Aorta (tissue), 5 donors: ENCODE measurements at places on chromosomes 5 and 9. TPM values are rescaled to one million over a fixed set of nuclear protein-coding genes. Genes with fewer than 3 reads are reported as not detected.
A peak's percentile ranks its signal among the peaks of the same experiment; 100 is the strongest.

The TAS2R1 gene
- not detected for total RNA-seq

The TRIM41 gene
- total RNA-seq: 21.4 TPM

The ZNF346 gene
- total RNA-seq: 25.7 TPM

The PCDHA1 gene
- total RNA-seq: not detected

DNA sequence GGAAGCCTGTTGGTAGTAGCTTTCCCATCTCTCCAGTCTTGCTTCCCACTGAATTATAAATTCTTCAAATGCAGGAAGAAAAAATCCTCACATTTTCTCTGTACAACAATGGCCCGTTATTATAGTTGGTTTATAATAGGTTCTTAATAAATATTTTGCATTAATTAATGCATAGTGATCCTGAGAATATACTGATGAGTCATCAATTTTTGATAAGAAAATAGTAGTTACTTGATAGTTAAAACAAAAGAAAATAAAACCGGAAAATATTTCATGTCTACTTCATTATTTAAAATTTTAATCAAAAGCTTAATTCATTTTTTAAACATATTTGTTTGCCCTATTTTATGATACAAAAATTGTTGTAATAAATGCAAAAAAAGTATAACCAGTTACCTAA is 762.6 kb downstream of the BRINP1 start:
- no peaks in the 10 kb centered on the region for H3K27me3 ChIP-seq
- no peak for DNase-seq
- no peak overlapping the region for H3K4me3 ChIP-seq
- no peak overlapping the region for H3K27ac ChIP-seq
- H3K4me1 ChIP-seq: no peaks in the 10 kb centered on the region
- no peaks in the 10 kb centered on the region for H3K36me3 ChIP-seq

DNA sequence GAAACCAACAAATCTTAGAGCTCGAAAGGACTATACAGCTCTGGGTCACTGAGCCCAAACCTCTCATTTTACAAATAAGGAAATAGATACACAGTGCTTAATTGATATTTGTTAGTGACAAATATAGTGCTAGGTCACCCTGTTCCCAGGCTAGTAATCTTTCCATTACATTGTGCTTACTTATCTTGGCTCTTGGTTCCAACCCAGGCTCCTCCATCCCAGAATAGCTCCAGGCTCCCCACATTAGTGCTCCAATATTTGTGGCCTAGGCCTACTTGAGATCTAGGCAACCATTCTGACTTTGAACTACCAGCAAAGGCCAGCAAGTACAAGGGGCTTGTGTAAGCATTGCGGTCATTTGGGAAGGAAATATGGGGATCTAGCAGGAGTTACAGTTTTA is 21.7 kb upstream of the SUB1 start:
- H3K27ac ChIP-seq: no peak overlapping the region
- H3K36me3 ChIP-seq: no peaks in the 10 kb centered on the region
- H3K4me1 ChIP-seq: peaks cover 6% of the 10 kb centered on the region
- DNase-seq: no peak

DNA sequence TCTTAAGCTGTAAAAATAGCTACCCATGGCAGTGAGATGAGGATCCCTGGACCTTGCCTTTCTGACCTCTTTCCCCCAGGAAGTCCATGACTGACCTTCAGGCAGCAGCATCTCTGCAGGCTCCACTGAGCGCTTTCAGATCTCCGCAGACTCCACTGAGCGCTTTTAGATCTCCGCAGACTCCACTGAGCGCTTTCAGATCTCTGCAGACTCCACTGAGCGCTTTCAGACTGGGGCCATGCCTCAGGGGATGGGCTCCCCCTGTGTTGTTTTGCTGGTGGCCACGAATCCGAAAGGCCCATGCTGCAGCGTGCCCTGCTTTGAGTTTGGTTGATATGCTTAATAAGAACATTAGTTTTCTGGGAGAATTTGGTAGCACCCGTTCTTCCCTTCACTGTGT is 254.2 kb downstream of the FANCC start:
- peak; percentile 51 for DNase-seq
- peak overlapping the region; percentile 20 for H3K27ac ChIP-seq

GRCh38 chr5:152534641-152535040 is 129.6 kb upstream of the NMUR2 start:
- no peak overlapping the region for H3K27ac ChIP-seq
- H3K4me3 ChIP-seq: no peak overlapping the region
- no peaks in the 10 kb centered on the region for H3K27me3 ChIP-seq
- DNase-seq: no peak
- no peaks in the 10 kb centered on the region for H3K36me3 ChIP-seq
- no peaks in the 10 kb centered on the region for H3K4me1 ChIP-seq

GRCh38 chr9:113658545-113658895 is 195.0 kb downstream of the RGS3 start:
- no peaks in the 10 kb centered on the region for H3K27me3 ChIP-seq
- no peak for DNase-seq
- no peak overlapping the region for H3K27ac ChIP-seq
- no peaks in the 10 kb centered on the region for H3K36me3 ChIP-seq
- no peaks in the 10 kb centered on the region for H3K4me1 ChIP-seq
- H3K4me3 ChIP-seq: no peak overlapping the region

DNA sequence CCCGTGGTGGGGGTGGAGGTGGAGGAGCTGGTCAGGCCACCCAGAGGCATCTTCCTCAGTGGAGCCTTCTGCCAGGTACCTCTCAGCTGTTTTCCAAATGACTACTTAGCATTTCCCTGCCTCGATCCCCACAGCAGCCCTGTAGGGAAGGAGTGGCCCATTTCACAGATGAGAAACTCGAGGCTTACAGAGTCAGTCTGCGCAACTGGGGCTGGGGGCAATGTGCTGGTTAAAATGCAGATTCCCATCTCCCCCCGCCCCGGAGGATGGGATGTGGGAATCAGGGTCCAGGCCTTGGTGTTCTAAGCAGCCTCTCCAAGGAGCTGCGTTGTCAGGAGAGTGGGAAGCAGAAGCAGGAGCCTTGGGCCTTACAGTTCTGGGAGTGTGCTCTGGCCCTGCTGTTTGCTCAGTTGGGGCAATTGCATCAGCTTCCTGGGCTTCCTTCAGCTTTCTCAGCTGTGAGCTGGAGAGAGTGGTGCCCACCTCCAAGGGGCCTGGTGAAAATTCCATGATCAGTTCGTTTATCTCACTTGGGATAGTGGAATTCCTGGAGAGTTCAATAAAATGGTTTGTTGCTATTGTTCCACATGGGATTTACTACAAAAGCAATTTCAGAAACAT is 19.4 kb downstream of the ERGIC1 start:
- H3K27ac ChIP-seq: no peak overlapping the region
- H3K4me1 ChIP-seq: no peaks in the 10 kb centered on the region
- H3K27me3 ChIP-seq: no peaks in the 10 kb centered on the region
- H3K36me3 ChIP-seq: no peaks in the 10 kb centered on the region
- no peak for DNase-seq

- no peaks in the 10 kb centered on the region for H3K36me3 ChIP-seq
- no peaks in the 10 kb centered on the region for H3K27me3 ChIP-seq
- H3K4me3 ChIP-seq: no peak overlapping the region
Measured at GRCh38 chr9:108150736-108151586, 661.4 kb upstream of the KLF4 start.

DNA sequence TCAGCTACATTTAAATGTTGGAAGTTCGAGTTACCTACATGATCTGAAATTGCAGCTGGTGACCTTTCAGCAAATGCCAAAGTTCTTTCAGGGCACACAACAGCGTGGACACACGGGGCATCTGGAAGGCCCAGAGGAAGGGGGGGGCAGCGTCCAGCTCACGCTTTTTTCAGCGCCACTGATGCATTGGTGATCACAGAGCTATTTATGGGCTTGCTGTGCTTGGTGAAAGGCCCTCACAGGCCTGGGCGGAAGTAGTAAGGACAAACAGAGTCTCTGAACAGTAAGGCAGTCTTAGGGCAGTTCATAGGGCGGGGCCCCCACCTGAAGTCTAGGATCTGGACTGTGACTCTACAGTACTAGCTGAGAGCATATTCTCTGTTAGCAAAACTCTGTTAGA is 6.6 kb upstream of the FBP2 start:
- H3K27ac ChIP-seq: no peak overlapping the region
- DNase-seq: no peak
- no peaks in the 10 kb centered on the region for H3K27me3 ChIP-seq
- no peaks in the 10 kb centered on the region for H3K36me3 ChIP-seq

DNA sequence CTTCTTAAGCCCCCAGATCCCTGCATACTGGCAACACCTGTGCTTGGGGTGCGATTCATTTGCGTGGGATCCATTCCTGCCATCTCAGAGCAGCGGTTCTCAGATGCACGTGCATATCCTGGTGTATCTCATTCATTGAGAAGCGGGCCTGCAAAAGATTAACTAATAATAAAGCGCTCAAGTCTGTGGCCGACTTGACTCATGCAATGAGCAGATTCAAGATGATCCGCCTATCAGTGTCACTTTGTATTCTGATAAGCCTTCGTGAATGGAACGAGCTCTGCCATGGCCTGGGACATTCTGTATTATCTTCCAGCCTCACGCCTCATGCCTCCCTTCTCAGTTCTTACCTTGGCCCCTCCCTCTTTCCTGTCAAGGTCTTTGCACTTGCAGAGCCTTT is 22.3 kb downstream of the C1QTNF2 start:
- no peaks in the 10 kb centered on the region for H3K36me3 ChIP-seq
- no peaks in the 10 kb centered on the region for H3K4me1 ChIP-seq
- DNase-seq: no peak
- no peak overlapping the region for H3K27ac ChIP-seq
- H3K27me3 ChIP-seq: no peaks in the 10 kb centered on the region

DNA sequence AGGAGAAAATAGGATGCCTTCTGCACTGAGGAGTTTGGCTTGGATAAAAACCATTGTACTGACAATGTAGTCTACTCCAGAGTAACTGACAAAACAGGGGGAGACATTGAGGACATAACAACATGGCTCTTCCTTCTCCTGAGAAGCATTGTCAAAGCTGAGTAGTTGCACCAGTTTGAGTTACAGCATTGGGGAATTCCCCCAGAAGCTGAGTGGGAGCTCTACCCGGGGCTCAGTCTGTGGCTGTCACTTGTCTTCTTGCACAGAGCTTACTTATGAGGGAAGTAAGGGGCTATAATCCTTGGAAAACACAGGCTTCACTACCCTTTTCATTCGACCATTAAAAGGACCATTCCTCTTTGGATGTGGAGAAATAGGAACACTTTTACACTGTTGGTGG is 21.2 kb downstream of the HSPB3 start:
- no peak overlapping the region for H3K27ac ChIP-seq
- H3K4me3 ChIP-seq: no peak overlapping the region
- no peaks in the 10 kb centered on the region for H3K4me1 ChIP-seq
- no peaks in the 10 kb centered on the region for H3K27me3 ChIP-seq
- H3K36me3 ChIP-seq: no peaks in the 10 kb centered on the region

GRCh38 chr5:175867587-175868347 is 3.6 kb upstream of the CPLX2 start:
- DNase-seq: no peak
- no peaks in the 10 kb centered on the region for H3K4me1 ChIP-seq
- no peak overlapping the region for H3K4me3 ChIP-seq
- no peaks in the 10 kb centered on the region for H3K36me3 ChIP-seq
- H3K27me3 ChIP-seq: no peaks in the 10 kb centered on the region

DNA sequence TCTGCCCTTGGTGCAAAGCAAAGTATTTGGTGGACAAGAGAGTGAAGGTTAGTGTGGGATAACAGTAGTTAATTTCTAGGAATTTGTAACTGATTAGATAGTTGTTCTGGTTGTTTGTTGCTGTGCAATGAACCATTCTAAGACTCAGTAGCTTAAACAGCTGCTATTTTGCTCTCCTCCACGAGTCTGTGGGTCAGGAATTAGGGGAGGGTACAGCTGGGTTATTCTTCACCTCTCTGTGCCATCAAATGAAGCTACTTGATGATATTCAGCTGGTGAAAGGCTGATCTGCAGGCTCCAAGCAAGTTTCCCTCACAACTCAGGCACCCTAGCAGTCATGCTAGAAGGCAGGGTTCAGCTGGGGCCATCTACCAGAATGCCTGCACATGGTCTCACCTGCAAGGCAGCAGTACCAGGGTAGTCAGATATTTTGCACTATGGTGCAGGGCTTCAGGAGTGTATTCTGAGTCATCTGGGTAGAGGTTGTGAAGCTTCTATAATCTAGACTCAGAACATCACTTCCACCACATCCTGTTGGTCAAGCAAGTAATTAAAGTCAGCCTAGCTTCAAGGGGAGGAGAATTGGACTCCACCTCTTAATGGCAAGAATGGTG is 159.5 kb upstream of the SLC28A3 start:
- H3K27ac ChIP-seq: no peak overlapping the region
- H3K4me1 ChIP-seq: no peaks in the 10 kb centered on the region
- no peak overlapping the region for H3K4me3 ChIP-seq
- no peaks in the 10 kb centered on the region for H3K36me3 ChIP-seq

- H3K27me3 ChIP-seq: no peaks in the 10 kb centered on the region
- H3K36me3 ChIP-seq: no peaks in the 10 kb centered on the region
- H3K27ac ChIP-seq: no peak overlapping the region
- H3K4me1 ChIP-seq: peaks cover 5% of the 10 kb centered on the region
- no peak for DNase-seq
- H3K4me3 ChIP-seq: no peak overlapping the region
Measured at GRCh38 chr9:121194730-121195129, 6.9 kb downstream of the RAB14 start.
